ENCODE measurements at places on chromosomes 7 and 10.

DNA sequence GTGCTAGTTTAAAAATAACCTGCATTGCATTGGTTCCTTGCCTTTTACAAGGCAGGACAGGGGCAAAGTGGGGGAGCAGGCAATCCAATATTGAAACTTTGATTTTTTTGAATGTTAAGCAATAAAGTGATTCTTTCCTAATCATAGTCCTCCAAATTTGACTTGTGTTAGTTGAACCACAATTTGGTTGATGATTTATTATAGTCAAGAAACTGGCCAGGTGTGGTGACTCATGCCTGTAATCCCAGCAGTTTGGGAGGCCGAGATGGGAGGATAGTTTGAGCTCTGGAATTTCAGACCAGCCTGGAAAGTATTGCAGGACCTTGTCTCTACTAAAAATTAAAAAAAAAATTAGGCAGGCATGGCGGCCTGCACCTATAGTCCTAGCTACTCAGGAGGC, 27.9 kb upstream of the ABLIM1 start:
- no peak for DNase-seq

GRCh38 chr10:1715821-1716220, 21.5 kb downstream of the ADARB2 start:
- no peak for DNase-seq

GRCh38 chr10:14838582-14839304, 637 bp downstream of the HSPA14 start:
- DNase-seq: peak; percentile 13

DNA sequence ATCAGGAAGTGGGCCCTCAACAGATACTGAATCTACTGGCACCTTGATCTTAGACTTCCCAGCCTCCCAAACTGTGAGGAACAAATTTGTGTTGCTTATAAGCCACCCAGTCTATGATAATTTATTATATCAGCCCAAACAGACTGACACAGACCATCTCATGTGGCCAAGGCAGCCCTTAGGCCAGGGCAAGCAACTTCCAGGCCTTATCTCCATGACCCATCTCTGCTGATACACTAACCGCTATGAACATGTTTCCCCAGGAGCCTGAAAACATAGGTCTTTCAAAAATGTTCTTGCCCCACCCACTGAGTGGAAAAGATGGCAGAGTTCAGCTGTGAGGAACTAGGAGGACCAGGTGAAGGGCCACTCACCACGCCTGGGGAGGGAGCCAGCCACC, 3.2 kb upstream of the BLOC1S2 start:
- no peak for DNase-seq

DNA sequence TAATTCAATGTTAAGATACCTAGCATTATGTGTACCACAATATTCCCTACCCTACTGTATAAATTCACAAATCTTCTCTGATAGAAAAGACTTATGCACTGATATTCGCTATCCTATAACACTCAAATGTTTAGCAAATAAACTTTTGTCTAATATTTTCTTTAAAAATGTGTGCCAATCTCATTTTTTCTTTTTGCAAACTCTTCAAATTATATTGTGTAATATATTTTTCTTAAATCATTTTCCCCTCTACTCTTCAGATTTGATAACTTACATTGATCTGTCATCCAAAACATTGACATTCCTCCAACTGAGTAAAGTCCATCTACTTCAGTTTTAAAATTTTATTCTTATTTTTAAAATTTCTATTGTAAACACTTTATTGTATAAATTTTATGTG, 240.2 kb upstream of the CNTNAP2 start:
- DNase-seq: no peak

- DNase-seq: no peak
Measured at GRCh38 chr10:70234668-70235447, 1.6 kb upstream of the PPA1 start.

DNA sequence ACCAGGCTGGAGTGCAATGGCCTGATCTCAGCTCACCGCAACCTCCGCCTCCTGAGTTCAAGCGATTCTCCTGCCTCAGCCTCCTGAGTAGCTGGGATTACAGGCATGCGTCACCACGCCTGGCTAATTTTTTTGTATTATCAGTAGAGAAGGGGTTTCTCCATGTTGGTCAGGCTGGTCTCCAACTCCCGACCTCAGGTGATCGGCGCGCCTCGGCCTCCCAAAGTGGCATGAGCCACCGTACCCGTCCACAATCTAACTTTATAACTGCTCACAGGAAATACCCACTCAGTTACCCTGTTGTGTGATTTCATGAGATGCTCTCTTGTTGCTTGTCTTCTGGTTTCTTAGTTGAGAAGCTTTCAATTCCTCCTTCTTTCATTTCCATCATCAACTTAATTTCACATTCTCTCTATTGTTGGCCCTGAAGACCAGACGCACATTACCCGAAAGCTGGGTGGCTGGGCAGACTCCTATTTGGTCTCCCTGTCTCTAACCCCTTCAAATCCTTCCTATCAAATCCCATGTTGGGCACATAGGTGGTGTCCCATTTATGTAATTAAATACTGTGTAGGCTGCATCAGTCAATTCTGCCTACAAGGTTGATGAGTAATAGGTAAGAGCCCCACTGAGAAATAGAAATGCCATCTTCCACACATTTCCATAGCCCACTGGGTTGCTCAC, 1.1 kb upstream of the GSTO2 start:
- DNase-seq: no peak

- no peak for DNase-seq
Measured at GRCh38 chr7:38274486-38274885, 1.1 kb upstream of the TARP start.

- no peak for DNase-seq
Measured at GRCh38 chr10:59517996-59518395, 155.6 kb upstream of the FAM13C start.

DNA sequence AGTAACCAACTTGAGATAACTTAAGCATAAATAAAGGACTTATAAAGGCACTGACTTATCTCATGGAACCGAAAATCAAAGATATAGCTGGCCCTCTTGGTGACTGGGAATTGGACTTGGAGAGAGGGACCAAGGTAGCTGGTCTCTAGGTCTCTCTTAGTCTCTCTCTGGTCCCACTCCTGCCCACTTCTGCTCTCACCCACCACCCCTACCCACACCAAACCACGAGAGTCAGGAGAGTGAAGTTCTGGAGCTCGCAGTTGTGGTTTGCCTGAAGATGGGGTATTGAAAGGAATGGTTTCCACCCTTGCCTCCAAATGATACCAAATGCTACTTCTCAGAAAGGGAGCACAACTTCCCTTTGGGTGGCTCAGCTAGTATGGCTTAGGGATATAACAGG, 216.3 kb downstream of the LRMDA start:
- no peak for DNase-seq

- no peak for DNase-seq
Measured at GRCh38 chr7:101088069-101088425, 2.8 kb downstream of the TRIM56 start.

DNA sequence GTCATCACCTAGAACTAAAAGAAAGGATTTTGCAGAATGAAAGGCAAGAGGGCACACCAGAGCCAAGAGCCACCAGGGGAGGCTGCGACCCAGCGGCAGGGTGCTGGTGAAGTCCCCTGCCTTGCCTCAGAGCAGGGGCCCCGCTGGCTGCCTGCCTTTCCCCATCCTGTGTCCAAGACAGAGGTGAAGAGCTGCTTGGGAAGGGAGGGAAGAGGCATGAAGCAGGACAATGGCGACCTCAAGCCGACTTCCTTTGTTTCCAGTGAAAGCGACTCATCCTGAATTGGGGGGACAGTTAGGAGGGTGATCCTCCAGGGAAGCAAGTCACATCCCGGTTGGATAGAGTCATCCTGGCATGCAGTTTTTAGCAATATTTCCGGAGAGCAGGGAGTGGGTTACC, 255.5 kb upstream of the YAE1 start:
- DNase-seq: no peak

DNA sequence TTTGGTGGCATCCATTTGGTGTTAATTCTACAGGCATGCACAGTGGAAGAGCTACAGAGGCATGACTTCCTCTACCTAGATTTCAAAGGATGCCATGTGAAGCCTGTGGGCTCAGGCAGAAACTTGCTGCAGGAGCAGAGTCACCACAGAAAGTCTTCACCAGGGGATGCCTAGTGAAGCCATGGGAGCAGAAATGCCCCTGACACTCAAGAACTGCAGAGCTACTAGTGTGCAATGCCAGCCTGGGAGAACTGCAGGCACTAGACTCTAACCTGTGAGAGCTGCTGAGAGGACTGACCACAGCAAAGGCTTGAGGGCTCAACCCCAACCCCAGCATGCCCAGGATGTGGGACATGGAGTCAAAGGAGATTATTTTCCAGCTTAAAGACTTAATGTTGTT, 3.9 kb downstream of the OR9A2 start:
- no peak for DNase-seq

DNA sequence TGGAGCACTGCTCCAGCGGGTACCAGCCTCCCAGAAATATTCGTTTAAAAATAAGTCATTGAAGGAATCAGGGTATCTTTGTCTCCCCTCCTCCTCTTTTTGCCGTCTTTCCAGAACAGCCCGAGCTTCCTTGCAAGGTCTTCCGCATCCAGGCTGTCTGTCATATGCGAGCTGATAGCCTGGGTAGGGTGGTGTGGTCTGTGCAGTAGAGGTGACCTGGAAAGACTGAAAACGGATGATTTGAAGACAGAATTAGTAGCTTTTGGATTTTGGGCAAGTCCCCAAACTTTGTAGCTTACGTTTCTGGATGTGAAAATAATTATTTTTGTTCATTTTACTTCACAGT, 480 bp downstream of the VPS50 start:
- no peak for DNase-seq

DNA sequence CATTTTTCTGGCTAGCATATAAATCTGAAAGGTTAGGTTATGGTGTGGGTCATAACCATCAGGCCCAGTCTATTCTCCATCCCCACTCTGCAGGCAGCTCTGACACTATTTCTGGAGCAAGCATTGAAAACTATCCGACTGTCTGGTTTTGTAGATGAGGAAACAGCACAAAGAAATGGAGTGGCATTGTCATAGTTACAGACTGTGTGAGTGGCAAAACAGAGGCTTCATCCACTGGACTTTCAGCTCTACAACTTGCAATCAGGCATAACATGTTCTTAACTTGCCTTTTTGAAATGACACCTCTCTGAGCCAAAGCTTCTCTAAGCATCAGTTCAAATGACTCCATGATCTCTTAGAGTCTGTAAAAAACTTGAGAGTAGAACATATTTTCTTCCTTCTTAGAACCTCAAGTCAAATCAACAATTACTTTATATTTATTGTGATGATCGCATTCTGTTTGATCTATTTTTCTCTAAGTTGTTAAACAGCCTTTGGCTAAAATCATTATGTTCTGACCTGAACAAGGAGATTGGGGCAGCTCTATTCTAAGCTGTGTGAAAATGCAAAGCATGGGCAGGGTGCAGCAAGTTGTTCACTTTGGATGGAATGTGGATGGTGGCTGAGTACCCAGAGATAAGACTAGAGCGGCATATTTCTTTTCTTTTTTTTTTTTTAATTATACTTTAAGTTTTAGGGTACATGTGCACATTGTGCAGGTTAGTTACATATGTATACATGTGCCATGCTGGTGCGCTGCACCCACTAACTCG, 68.5 kb downstream of the LRRC4 start:
- no peak for DNase-seq

DNA sequence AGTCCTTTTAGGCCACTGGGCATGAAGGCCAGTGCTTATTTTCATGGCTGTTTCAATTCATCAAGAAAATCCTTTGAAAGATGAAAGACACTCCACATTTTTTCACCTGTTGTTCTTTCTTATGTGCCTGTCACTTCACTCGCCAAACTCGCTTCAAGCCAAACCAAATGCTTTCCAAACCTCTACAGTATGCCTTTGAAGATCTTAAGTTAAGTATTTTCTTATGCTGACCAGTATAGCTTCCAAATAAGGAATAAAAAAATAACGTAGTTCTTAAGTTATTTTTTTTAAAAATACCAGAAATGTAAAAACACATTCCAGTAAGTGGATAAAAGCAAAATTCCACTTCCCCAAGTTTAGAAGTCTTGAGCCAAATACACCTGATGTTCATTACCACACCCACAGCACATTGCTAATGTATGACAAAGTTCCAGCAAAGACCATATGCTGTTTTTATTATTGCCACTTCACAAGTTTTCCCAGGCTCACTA, 186.1 kb downstream of the MTERF1 start:
- DNase-seq: no peak

GRCh38 chr10:43375401-43376020, 4.1 kb downstream of the FXYD4 start:
- DNase-seq: no peak

GRCh38 chr7:26213807-26214515, 12.4 kb downstream of the CBX3 start:
- DNase-seq: no peak

DNA sequence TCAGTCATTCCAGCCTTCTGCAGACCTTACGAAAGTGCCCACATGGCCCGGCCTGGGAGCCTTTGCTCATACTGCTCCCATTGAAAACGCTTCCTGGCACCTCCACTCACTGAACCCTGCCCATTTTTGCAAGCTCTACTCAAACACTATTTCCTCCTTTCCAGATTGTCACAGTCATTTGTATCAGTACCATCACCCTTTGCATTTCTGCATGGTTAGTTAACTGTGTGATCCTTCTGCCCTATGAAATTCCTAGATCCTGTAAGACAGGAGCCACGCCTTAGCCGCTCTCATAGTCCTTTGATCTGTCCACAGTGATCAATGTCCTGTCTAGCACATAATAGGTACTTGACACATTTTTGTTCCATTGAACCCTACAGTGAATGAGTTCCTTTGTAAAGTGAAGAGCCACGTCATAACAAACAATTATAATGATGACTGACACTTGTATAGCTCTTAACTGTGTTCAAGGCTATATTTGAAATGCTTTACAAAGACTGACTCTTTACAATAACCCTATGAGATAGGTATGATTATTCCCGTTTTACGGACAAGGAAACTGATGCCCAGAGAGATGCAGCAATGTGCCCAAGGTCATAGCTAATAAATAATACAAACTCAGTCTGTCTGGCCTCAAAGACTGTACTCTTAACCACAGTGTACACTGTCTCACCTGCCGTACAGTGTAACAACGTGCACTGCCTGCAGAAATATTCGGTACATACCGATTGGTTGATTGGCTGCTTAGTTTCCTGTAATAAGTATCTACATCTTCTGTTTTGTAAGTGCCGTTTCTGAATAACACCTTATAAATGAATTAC, 16.6 kb upstream of the ITIH2 start:
- no peak for DNase-seq

DNA sequence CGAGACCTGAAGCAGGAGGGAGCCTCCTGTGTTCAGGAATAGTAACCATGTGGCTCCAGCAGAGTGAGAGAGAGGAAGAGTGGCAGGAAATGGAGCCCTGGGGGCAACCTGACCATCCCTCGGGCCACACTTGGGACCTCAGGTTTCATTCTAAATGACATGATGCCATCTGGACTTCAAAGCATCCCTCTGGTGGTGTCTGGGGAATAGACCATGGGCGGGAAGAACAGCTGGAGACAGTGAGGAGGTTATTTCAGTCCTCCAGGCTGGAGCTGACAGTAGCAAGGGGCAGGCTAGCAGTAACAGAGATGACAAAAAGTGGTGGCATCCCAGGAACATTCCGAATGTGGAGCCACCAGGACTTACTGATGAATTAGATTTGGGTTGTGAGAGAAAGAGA, 44.8 kb downstream of the AKR1B1 start:
- DNase-seq: no peak
